ENCODE measurements at places on chromosomes 2 and 18.

- no peak for DNase-seq
Observed at GRCh38 chr2:24588294-24588693, 97.2 kb downstream of the NCOA1 start.

GRCh38 chr2:109533823-109534222 lies 79.9 kb downstream of the SEPTIN10 start:
- no peak for DNase-seq

DNA sequence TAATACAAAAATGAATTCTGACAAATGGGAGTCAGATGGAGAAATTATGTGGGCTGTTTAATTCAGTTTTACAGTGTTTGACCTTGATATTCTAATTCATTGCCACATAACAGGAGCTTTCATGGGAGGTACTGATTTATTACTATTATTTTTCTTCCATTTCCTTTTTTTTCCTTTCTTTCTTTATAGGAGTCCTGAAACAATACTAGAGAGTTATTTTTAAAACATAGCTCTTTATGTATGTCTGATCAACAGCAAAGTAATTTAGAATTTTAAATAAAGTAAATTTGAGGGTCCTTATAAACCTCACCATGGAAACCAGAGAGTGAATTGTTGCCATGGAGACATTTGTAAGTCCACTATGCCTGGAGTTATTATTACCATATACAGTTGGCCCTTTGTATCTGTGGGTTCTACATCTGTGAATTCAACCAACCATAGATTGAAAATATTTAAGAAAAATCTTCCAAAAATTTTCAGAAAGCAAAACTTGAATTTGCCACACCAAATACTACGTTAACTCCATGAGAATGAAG lies 40.9 kb upstream of the PPP4R1 start:
- DNase-seq, result no peak

GRCh38 chr18:48833701-48834412 lies 116.9 kb downstream of the SMAD7 start:
- DNase-seq, result no peak

GRCh38 chr2:37623971-37624900 lies 47.2 kb downstream of the CDC42EP3 start:
- no peak for DNase-seq

- no peak for DNase-seq
Observed at GRCh38 chr2:213806125-213806726, 522.0 kb downstream of the SPAG16 start.

- no peak for DNase-seq
Observed at GRCh38 chr18:25348386-25349130, 3.4 kb downstream of the ZNF521 start.

DNA sequence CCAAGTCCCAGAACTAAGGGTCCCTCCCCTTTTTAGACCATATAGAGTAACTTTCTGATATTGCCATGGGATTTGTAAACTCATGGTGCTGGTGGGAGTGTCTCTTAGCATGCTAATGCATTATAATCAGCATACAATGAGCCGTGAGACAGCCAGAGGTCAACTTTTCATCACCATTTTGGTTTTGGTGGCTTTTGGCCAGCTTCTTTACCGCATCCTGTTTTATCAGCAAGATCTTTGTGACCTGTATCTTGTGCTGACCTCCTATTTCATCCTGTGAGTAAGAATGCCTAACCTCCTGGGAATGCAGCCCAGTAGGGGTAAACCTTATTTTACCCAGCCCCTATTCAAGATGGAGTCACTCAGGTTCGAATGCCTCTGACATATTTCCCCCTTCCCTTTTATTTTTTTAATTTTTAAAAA lies 148.2 kb downstream of the PHLPP1 start:
- no peak for DNase-seq

DNA sequence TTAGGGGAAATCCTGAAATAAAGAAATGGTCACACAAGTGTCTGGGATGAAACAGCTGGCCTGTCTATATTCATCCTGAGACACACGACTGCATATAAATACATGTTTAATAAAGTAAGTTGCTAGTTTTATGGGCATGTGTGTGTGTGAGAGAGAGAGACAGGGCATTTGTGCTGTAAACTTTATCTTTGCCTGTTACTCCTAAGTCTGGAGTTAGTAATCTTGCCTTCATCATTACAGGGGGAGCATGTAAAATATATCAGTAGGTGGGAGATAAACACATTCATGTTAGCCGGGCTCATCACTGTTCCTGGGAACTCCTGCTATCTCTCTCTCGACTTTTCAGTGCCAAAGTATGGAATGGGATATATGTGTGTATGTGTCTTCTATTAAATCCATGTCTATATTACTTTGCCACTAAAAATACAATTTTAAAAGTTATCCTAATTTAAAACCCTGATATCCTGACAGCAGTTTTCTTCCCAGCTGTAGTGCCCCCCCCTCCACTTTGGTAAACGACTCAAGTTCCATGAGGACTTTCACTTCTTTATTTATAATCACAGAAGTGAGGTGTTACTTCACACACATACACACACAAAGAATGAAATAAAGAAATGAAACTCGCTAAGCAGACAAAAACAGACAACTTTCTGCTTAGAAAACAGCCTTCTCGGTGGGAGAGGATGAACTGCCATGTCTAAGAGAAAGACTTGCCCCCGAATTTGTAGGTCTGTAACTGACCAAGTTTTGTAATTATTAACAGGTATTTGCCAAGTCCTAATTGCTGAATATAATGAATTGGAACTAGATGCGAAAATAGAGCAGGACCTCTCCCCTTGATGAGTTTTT lies 947 bp downstream of the ZEB2 start:
- no peak for DNase-seq

- DNase-seq, result no peak
Observed at GRCh38 chr18:52283927-52284326, 56.1 kb upstream of the DCC start.

GRCh38 chr2:203808046-203808750 lies 59.4 kb upstream of the CTLA4 start:
- DNase-seq, result no peak

DNA sequence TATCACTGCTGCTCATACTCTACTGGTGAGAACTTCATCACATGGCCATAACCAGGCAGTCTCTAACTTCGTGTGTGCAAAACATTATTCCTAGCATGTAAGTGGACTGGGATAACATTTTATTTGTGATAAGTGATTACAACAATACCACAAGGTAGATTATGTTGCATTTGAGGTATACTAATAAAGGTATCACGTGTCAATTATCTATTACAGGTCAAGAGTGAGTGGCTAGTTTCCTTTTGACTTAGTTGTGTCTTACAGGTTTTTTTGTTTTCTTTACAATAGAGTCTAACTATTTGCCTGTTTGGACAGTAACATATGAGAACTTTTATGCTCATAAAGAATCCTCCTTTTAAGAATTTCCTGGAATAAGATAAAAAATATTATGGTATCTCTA lies 67.2 kb upstream of the DSC1 start:
- no peak for DNase-seq

DNA sequence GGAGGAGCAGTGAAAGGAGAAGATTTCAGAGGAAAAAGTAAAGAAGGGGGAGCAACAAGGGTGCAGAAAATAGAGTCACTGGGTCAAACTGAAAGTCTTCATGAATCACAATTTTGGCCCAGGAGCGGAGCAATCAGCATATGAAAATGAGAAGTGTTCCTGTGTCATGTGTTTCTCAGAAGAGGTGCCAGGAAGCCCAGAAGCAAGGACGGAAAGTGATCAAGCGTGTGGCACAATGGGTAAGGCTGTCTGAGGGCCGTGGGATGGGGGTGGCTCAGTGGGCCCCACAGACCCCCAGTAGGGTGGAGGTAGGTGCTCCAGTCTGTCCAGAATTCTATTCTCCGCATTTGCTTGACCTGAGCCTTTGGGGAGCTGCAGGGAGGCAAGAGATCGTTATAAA lies 44.2 kb downstream of the SP140 start:
- DNase-seq, result no peak

GRCh38 chr2:124248386-124248785 lies 223.3 kb downstream of the CNTNAP5 start:
- DNase-seq, result no peak

DNA sequence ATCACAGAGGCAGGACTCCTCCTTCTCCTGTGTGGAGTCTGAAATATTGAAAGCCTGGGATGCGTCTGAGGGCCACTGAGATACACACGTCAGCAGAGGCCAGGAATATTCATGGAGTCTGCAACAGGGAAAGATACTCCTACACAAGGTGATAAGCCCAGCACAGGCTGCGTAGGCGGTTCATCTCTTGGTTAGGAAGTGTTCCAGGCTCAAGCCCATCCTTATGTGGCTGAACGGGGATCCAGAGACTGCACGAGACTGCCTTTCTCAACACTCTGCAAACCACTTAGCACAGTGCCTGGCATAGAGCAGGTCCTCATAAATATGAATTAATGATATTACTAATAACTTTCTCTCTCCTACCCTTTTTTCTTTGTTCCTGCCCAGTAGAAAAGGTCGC lies 29.2 kb upstream of the AGPS start:
- no peak for DNase-seq

DNA sequence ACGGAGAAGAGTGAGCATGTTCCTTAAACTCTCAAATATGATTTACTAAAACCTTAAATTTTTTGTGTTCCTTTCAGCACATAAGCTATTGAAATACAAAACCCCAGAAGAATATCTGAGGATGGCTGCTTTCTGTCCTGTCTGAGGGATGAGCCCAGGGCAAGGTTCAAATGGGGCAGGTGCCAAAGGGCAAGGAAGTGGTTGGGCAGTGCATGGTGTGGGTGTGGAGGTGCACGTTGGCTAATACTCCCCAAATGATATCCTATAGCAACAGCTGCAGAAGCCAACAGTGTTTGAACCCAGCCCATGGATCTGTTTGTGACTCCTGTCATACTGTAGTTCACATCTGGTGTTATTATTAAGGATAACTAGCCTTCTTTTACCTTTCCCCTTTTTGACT lies 183.0 kb downstream of the CDCA7 start:
- no peak for DNase-seq

GRCh38 chr2:49913025-49913424 lies 758.7 kb upstream of the FSHR start:
- DNase-seq, result no peak

- no peak for DNase-seq
Observed at GRCh38 chr2:217736776-217737550, 265.8 kb downstream of the TNS1 start.

DNA sequence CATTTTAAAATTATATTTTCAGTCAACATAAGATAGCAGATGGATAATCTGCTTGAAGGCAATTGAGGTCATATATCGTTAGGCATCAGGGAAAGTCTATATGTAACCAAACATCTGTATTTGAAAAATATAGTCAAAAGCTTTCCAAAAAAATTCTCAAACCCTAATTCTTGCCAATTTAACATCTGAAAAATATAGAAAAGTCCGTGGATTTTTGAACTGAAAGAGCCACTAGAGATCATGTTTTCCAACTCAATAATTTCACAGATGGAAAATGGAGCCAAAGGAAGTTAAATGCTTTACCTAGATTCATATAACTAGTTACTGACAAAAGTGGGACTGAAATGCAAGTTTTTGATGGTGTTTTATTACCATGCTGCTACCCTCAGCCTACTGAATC lies 185.1 kb upstream of the ZNF804A start:
- no peak for DNase-seq

- DNase-seq, result no peak
Observed at GRCh38 chr2:3406501-3406900, 27.0 kb downstream of the TRAPPC12 start.

- DNase-seq, result no peak
Observed at GRCh38 chr2:74537140-74537539, 7.4 kb downstream of the HTRA2 start.

- DNase-seq, result no peak
Observed at GRCh38 chr2:105797298-105797819, 52.6 kb downstream of the NCK2 start.

DNA sequence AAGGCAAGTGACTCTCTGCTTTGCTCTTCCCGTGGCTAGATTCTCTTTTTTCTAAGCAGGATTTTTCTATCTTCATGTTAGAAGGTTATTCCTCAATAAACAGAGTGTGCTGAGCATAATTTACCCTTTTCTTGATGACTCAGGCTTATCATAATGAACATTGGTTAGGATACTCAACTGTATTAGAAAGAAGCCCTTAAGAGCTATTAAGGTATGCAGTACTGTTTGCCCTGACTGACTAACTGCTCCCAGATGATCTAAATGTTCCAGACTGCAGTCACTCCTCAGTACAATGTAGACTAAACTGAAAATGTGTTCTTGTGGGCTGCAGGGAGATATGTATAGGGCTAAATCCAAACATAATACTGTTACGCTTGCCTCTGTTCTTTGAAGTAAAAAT lies 687.8 kb downstream of the NUP35 start:
- DNase-seq, result no peak

DNA sequence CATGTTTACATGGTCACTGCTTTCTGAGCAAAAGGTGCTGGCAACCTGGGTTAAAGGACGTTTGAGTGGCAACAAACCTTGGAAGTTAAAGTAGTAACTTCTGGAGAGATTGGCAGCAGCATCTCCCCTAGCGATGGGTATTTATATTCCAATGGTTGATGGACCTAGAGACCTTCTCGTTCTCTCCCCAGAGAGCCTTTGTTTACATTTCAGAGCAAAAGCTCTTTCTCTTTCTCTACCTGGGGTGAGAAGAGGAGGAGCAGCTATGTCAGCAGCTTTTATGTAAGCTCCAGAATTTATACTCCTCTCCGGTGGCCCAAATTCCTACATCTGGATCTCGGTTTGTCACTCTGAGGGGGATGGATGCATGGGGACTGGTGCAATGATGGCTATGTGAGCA lies 213.7 kb upstream of the ARL4C start:
- no peak for DNase-seq

GRCh38 chr2:119289642-119290041 lies 66.0 kb downstream of the STEAP3 start:
- no peak for DNase-seq

Data from stimulated activated CD4-positive, alpha-beta T cell treated with anti-CD3 and anti-CD28 coated beads, Interleukin-15, amount 100 ng/mL, for 1 hour (primary cell).